ENCODE measurements at places on chromosomes 3 and 15.

DNA sequence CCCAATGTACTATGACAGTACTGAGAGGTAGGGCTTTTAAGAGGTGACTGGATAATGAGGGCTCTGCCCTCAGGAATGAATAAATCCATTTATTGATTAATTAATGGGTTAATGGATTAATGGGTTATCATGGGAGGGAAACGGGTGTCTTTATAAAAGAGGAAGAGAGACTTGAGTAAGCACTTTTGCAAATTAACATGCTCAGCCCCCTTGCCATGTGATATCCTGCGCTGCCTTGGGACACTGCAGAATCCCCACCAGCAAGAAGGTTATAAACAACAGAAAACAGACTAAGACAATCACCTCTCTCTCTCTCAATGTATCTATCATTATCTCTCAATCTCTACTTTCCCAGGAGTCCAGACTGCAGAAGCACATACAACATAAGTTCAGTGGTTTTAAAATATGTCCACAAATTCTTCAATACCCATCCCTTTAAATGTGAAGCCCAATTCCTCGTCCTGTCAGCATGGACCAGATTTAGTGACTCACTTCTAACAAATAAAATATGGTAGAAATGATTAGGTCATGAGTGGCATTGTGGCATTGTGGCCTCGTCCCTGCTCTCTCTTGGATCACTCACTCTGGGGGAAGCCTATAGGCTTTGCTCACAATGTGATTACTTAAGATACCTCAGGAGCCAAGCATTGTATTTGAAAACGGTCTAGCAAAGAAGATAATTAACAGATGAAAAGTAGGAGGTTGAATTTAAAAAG, 40.0 kb upstream of the IL12A start:
- DNase-seq: no peak

DNA sequence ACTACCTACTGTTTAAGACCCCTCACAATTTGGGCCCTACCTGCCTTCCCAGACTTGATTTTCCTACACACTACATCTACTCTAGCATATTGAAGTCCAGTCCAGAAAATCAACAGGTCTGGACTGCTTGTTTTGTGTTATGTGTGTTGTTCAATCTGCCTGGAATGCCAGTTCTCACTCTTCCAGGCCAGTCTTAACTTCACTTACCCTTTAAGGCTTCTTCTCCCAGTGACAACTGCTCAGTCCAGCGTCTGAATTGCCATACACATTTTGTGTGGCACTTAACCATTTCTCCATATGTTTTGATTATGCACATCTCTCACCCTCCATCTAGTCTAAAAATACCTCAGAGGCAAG, 1.1 kb downstream of the TICRR start:
- DNase-seq: no peak

GRCh38 chr3:81476692-81477091, 284.8 kb downstream of the GBE1 start:
- no peak for DNase-seq

GRCh38 chr3:126132751-126133511, 47.5 kb downstream of the ALDH1L1 start:
- no peak for DNase-seq

Data from stimulated activated naive CD4-positive, alpha-beta T cell treated with Interleukin-2 at 50 U/mL for 16 hours (primary cell).